ENCODE measurements at places on chromosomes 16 and 17.

- DNase-seq: no peak
These were observed 2.5 kb downstream of the CIAO2B start for GRCh38 chr16:66931665-66932064.

DNA sequence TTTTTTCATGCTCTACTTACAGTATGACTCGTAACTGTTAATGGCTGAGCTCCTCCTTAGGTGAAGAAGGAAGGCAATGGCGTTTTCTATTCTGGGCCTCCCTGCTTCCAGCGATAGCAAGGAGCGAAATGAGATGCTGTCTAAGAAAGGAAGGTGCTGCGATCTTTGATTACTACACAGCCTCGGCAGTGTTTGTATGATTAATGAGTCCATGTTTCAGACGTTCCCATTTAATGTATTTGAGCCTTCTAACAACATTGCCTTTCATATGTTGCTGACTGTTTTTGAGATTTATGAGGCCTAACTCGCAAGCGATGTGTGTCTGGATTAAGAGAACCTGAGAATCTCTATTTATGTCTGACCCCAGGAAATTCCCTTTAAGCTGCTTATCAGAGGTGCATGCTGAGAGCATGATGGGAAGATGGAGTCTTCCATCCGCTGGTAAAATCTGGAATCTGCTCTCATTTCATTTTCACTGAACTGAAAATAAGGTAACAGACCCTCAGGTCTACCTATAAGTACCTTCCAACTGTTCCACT, 403.4 kb downstream of the WWOX start:
- no peak for DNase-seq

DNA sequence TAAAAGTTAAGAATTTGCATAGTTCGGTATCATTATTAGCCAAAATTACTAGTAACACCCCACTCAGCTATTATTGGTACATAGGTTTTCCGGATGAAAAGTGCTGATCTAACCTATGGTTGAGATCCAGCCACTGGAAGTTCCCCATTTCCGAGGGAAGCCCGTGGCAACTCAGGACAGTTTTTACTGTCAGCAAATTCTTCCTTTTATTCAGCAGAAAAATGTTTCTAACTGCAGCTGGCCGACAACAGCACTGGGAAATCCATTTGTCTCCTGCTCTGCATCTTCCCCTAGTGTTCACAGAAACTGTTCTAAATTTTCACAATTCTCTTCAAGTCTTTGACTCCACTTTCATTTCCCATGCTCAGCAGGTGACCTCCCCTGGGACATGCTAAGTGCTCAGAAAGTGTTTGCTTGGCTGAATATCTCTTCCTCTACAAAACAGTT, 15.5 kb upstream of the MMD start:
- no peak for DNase-seq

DNA sequence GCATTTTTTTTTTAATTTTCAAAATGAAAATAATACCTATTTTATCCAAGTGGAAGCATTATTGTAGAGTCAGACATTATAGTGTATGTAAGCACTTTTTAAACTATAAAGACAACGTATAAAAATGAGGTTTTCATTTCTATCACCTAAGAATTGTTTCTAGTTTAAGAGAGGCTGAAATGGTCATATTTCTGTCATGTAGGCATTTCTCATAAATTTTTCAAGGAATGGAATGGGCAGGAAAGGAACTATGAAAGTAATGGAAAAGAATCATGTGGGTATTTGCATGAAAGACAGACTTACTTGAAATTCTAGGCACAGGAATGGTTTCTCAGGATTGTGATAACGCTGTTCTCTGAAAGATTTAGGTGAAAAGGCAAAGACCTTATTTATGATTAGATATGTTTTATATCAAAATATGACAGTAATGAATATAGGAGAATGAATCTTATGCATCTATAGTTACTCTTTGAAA, 67.4 kb downstream of the PPM1E start:
- DNase-seq: no peak

DNA sequence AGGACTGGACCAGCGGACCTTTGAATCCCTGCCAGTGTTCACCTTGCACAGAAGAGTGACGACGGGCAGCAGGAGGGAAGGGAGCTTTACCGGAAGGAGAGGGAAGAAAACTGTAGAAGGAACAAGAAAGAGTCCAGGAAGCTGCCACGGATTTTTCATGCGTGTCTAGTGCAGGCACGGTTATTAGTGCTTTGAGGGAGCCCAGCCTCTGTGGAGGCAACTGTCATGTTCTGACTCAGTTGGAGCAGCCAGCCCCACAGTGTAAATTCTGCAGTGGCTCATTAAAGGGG, 6.5 kb upstream of the HOXB13 start:
- no peak for DNase-seq

DNA sequence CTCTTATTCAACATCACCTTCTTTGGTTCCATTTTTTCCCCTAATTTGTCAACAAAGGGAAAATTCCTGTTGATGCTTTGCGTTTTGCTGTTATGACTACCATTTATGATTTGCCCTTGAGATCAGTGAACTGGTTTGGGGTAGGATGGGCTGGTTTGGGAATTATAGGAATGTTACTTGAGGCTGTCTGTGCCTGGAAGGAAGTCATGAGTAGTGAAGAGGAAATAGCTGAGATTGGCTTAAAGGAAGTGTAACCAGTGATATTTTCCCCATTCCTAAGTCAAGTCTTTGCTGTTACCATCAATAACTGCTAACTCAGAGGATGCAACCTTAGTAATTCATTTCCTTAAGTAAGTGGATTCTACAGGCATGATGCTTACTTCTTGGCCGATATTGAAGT, 179.2 kb downstream of the MAP2K6 start:
- no peak for DNase-seq

DNA sequence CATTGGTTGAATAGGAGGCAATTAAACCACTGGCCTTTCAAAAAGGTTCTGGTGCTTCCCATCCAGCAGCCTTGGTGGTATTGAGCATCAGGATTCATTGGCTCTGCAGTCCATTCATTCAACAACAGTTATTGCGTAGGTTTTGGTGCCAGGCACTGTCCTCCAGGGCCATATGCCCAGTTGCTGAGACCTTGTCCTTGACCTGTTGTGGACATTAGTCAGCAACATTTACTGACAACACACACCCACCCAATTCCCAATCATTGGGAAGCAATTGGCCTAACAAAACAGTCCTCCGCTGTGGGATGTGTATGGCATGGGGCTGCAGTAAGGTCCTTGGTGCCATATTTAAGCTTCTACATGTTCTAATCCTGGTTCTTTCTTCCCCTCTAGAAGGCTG, 82.2 kb downstream of the AXIN2 start:
- no peak for DNase-seq

DNA sequence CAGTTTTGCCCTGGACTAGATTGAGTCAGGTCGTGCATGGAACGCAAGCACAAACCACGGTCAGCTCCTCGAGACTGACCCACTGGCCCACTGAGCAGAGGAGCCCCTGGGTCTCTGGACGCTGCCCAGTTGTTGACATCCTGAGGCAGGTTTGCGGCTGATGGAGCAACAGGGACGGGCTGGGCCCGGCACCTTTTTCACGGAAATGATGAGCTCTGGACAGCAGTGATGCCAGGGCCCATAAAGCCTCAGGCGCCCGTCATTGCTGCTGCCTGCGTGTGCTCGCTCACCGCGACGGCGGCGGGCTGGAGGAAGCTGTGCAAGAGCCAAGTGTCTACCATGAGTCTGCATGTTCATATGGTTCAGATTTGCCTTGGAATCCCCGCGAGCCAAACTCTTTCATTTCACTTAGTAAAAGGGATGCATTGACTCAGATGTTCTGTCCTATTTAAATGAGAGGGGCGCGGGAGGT, 30.8 kb upstream of the CRISPLD2 start:
- no peak for DNase-seq

- DNase-seq: no peak
These were observed 756 bp downstream of the KLHL11 start for GRCh38 chr17:41864498-41864835.
